ENCODE measurements at places on chromosomes 4 and X.

DNA sequence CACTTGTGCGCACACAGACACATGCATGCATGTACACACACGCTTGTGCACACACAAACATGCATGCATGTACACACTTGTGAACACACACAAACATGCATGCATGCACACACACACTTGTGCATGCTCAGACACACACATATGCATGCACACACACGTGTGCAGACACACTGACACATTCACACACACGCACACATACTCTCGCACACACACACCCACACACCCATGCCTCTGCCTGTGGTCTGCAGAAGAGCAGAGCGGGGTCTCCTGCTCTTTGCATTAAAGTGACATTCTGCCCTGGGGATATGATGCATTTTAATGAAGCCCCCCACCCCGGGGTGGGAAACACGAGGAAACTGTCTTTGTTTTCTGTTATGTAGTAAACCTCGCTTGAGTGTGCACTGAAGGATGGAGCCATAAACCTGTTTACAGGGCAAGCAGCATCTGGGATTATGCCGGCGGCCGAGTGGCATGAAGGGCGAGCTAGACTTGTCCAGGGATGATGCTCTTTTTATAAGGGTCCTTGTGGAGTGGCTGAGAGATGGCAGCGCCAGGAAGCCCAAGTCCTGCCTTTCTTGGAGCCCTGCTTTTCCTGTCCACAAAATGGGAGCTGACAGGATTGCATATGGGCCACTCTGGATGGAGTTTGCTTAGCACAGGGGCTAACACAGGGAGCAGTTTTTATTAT is 17.8 kb downstream of the PSAPL1 start:
- H3K36me3 ChIP-seq = no peaks in the 10 kb centered on the region
- H3K27ac ChIP-seq = no peak overlapping the region
- peaks cover 15% of the 10 kb centered on the region for H3K27me3 ChIP-seq
- peaks cover 54% of the 10 kb centered on the region for H3K4me1 ChIP-seq
- H3K4me3 ChIP-seq = peak overlapping the region; percentile 39

GRCh38 chr4:13329963-13330362 is 154.2 kb downstream of the RAB28 start:
- H3K27me3 ChIP-seq = no peaks in the 10 kb centered on the region
- no peak overlapping the region for H3K27ac ChIP-seq
- peaks cover 20% of the 10 kb centered on the region for H3K36me3 ChIP-seq
- no peak overlapping the region for H3K4me3 ChIP-seq
- no peak for DNase-seq

GRCh38 chr4:139647184-139647583 is 18.4 kb upstream of the MGST2 start:
- H3K27me3 ChIP-seq = peaks cover 3% of the 10 kb centered on the region
- H3K4me1 ChIP-seq = peaks cover 27% of the 10 kb centered on the region
- no peak overlapping the region for H3K27ac ChIP-seq
- no peak overlapping the region for H3K4me3 ChIP-seq
- DNase-seq = no peak

- H3K27ac ChIP-seq = no peak overlapping the region
- no peaks in the 10 kb centered on the region for H3K36me3 ChIP-seq
- H3K27me3 ChIP-seq = peaks cover 5% of the 10 kb centered on the region
- no peaks in the 10 kb centered on the region for H3K4me1 ChIP-seq
These were observed 1021.1 kb downstream of the STIM2 start for GRCh38 chr4:27881705-27882104.

- H3K4me1 ChIP-seq = peaks cover 45% of the 10 kb centered on the region
- peak overlapping the region; percentile 64 for H3K27ac ChIP-seq
- H3K4me3 ChIP-seq = peak overlapping the region; percentile 99
- no peaks in the 10 kb centered on the region for H3K36me3 ChIP-seq
These were observed 1.1 kb upstream of the IRF2 start for GRCh38 chr4:184475498-184475897.

GRCh38 chr4:135917011-135917410 is 1615.3 kb downstream of the PCDH18 start:
- H3K4me3 ChIP-seq = no peak overlapping the region
- no peak overlapping the region for H3K27ac ChIP-seq
- no peaks in the 10 kb centered on the region for H3K27me3 ChIP-seq
- H3K4me1 ChIP-seq = no peaks in the 10 kb centered on the region
- H3K36me3 ChIP-seq = no peaks in the 10 kb centered on the region

GRCh38 chr4:130099105-130099504 is 1003.2 kb downstream of the C4orf33 start:
- no peaks in the 10 kb centered on the region for H3K4me1 ChIP-seq
- H3K27me3 ChIP-seq = no peaks in the 10 kb centered on the region
- no peak overlapping the region for H3K27ac ChIP-seq
- no peak for DNase-seq

- H3K4me3 ChIP-seq = peak overlapping the region; percentile 62
- peak; percentile 23 for DNase-seq
- no peak overlapping the region for H3K27ac ChIP-seq
These were observed 62.4 kb downstream of the TRAPPC11 start for GRCh38 chr4:183721207-183722081.

DNA sequence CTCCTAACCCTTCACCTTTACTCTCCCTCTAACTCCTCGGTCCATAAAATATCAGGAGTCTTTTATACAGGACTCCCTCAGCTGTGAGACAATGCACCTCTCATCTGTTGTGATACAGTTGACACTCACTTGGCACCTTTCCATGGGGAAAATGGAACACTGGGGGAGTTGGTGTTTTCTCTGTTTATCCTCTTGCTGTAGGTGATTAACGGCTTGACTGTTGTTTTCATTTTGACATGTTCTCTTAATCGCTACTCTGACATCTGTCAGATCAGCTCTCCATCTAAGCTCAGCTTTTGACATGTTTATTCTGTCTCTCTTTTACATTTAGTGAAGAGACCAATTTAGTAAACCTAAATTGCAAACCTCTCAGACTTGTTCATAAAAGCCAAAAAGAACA is 604.8 kb downstream of the TRAM1L1 start:
- H3K27ac ChIP-seq = no peak overlapping the region
- H3K27me3 ChIP-seq = no peaks in the 10 kb centered on the region
- H3K4me1 ChIP-seq = no peaks in the 10 kb centered on the region
- no peak overlapping the region for H3K4me3 ChIP-seq
- no peaks in the 10 kb centered on the region for H3K36me3 ChIP-seq

- DNase-seq = no peak
- no peak overlapping the region for H3K4me3 ChIP-seq
- no peak overlapping the region for H3K27ac ChIP-seq
These were observed 558.2 kb downstream of the ZNF674 start for GRCh38 chrX:45986971-45987370.

DNA sequence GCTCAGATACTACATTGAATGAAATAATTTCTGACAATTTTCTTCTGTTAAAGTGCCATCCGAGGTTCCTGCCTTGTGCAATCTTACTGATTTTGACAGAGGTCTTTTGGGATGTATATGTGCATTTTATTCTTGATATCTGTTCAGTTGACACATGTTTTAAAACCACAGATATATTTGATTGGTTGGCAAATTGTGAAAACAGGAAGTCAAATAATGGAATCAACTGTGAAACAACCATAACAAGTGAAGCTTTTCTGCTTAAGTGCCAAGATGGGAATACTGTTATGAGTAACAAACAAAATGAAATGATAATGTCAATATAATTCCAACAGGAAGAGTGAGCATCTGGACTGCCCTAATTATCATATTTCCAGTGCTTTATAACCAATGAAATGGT is 84.9 kb upstream of the TET2 start:
- DNase-seq = no peak
- no peak overlapping the region for H3K4me3 ChIP-seq
- no peak overlapping the region for H3K27ac ChIP-seq
- no peaks in the 10 kb centered on the region for H3K36me3 ChIP-seq

DNA sequence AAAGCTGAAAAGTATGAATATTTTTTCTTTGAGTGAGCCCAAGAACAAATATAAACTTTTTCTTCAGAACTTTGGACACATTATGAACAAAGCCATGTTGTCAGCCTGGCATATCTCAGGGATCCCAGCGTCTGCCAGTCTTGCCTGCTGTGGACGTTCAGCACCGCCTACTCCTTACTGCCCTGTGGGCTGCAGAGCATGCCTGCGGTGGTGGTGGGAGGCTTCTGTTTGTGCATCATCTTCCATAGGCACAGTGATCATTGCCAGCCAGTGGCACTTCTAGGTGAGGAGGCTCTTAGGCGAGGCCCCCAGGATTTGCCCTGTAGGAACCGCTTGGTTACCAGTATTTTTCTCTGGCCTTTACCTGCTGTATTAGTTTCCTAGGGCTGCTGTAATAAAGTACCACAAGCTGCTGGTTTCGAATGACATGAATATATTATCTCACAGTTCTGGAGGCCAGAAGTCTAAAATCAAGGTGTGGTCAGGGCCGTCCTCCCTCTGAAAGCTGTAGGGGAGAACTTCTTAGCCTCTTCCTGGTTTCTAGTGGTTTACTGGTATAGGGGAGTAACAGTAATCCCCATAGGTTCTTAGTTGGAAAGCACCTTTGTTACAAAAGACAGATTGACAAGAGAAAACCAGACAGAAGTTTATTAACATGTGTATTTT is 15.4 kb downstream of the ANXA3 start:
- H3K36me3 ChIP-seq = no peaks in the 10 kb centered on the region
- no peak overlapping the region for H3K27ac ChIP-seq
- H3K4me1 ChIP-seq = peaks cover 30% of the 10 kb centered on the region
- no peak for DNase-seq
- H3K4me3 ChIP-seq = no peak overlapping the region

DNA sequence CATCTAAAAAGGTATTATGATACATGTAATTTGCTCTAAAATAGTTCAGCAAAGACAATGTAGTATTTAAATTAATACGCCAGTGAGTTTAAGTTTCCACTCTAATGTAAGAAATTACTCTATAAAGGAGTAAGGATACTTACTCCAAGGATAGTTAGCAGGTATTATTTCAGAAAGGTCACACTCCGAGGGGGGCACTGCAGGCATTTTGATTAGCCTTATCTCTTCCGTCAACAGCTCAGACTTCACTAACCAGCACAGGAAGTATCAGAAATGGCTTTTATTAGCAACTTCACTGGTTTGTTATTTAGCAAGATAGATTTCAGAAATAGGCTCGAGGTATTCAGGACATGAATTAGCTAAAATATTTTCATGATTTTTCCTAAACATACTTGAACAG is 127.0 kb downstream of the COX18 start:
- H3K4me1 ChIP-seq = no peaks in the 10 kb centered on the region
- no peak overlapping the region for H3K27ac ChIP-seq
- H3K36me3 ChIP-seq = no peaks in the 10 kb centered on the region
- no peak for DNase-seq
- H3K4me3 ChIP-seq = no peak overlapping the region
- H3K27me3 ChIP-seq = no peaks in the 10 kb centered on the region

GRCh38 chrX:151700581-151700980 is 5.3 kb downstream of the PRRG3 start:
- peaks cover 23% of the 10 kb centered on the region for H3K27me3 ChIP-seq
- H3K4me1 ChIP-seq = peaks cover 18% of the 10 kb centered on the region
- no peaks in the 10 kb centered on the region for H3K36me3 ChIP-seq
- no peak for DNase-seq

DNA sequence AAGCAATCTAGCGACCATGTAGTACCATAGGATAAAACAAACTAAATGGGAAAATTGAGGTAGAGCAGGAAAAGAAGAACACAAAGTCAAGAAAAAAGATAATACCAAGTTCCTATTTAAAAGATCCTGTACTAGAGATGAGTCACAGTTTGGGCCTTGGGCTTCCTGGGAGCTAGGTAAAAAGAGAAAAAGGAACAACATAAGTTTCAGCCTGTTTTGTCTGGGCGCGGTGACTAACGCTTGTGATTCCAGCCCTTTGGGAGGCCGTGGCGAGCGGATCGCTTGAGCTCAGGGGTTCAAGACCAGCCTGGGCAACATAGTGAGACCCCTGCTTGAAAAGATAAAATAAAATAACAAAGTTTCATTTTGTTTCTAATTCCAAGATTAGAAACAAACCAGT is 14.0 kb upstream of the TMEM156 start:
- peak overlapping the region; percentile 98 for H3K4me3 ChIP-seq
- peaks cover 49% of the 10 kb centered on the region for H3K4me1 ChIP-seq
- peak overlapping the region; percentile 17 for H3K27ac ChIP-seq

DNA sequence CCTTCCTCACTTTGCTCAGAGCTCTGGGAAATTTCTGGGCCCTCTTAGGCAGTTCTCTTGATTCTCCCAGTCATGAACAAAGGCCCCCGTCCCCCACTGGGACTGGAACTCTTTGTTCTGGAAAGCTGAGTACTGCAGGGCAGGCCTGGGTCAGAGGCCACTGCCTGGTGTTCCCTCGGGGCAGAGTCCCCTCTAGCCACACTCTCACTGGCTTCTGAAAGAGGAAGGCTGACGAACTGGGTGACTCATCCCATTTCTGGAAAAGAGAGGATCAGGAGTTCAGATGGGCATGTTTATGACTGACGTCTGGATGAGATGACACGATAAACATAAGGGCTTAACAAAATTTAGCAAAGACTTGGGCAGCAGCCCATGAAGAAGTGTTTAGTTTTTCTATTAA is 47.7 kb downstream of the DDX3X start:
- peak overlapping the region; percentile 45 for H3K27ac ChIP-seq
- H3K27me3 ChIP-seq = peaks cover 4% of the 10 kb centered on the region
- H3K36me3 ChIP-seq = no peaks in the 10 kb centered on the region
- no peak overlapping the region for H3K4me3 ChIP-seq
- H3K4me1 ChIP-seq = peaks cover 14% of the 10 kb centered on the region

DNA sequence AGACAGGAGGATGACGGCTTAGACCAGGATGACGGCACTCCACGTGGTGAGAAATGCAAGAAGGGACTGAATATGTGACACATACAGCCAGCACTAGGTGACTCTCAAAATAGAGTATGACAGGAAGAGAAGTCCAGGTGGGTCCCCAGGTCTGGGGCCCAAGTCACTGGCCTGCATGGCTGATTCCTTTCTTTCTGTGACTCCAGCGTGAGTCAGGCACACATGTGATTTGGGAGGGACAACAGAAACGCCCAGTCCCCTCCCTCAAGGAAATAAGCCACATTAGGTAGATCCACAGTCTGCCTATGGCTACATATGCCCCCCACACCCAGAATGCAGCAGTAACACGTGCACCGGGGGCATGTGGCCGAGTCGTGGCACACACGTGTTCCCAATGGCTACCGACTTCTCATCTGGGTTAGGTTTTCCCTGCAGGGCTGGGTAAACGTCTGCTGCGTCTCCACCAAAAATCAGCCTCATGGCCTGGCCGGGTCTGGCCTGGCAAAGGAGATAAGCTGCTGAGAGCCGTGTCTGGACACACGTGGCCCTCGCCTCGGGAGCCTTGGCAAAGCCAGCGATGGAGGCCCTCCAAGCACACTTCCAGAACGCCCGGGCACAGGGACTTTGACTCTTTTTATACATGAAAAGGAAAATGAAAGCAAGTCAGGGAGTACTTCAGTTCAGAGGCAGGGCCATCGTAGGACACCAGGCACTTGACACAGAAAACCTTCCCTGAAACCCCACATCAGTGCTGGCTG is 19.3 kb downstream of the SEL1L3 start:
- peak overlapping the region; percentile 64 for H3K27ac ChIP-seq
- H3K27me3 ChIP-seq = peaks cover 3% of the 10 kb centered on the region
- H3K4me1 ChIP-seq = no peaks in the 10 kb centered on the region

- no peak for DNase-seq
- H3K36me3 ChIP-seq = no peaks in the 10 kb centered on the region
- H3K27ac ChIP-seq = no peak overlapping the region
- H3K27me3 ChIP-seq = no peaks in the 10 kb centered on the region
- no peak overlapping the region for H3K4me3 ChIP-seq
These were observed 27.8 kb downstream of the BANK1 start for GRCh38 chr4:101818362-101818761.

- peaks cover 27% of the 10 kb centered on the region for H3K4me1 ChIP-seq
- H3K27me3 ChIP-seq = peaks cover 57% of the 10 kb centered on the region
These were observed 4.6 kb downstream of the GRIA2 start for GRCh38 chr4:157225096-157225495.

All from nephron progenitor cell (in vitro differentiated cells).